ENCODE measurements at places on chromosomes 1 and 21.

DNA sequence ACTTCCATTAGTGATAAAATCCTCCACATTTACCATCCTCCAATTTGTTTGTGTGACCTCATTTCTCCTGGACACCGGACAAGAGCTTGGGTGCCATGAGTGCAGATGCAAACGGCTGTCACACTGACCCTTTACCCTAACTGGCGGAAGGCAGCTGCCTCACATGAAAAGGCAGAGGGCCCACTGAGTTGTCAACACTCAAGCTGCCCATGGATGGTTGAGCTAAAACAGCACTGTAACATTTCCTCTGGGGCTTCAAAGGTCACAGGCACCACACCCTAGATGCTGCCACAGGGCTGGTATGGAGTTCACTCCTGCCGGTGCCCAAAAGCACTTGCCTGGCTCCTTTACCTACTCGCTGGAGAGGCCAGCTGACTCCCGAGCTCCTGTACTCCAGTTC is 653.4 kb downstream of the KCNT2 start:
- no peak for DNase-seq

GRCh38 chr1:188169971-188170370 is 1341.2 kb downstream of the PLA2G4A start:
- DNase-seq = no peak

DNA sequence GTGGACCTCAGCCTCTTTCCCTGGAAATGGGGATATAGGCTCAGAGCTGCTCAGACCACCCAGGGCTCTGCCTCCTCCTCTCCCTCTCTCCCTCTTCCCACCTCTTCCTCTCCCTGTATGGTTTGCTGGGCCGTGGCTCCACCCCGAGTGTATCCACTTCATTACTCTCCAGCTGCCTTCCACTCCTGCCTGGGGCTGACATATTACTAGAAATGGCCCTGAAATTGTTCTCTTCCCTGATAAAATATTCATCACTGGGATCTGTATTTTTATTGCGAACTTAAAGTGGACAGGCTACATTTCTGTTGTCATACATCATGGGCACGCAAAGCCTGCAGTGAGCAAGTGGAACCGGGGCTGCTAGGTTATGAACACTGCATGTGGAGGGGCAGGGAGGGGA is 225.0 kb downstream of the HHAT start:
- no peak for DNase-seq

DNA sequence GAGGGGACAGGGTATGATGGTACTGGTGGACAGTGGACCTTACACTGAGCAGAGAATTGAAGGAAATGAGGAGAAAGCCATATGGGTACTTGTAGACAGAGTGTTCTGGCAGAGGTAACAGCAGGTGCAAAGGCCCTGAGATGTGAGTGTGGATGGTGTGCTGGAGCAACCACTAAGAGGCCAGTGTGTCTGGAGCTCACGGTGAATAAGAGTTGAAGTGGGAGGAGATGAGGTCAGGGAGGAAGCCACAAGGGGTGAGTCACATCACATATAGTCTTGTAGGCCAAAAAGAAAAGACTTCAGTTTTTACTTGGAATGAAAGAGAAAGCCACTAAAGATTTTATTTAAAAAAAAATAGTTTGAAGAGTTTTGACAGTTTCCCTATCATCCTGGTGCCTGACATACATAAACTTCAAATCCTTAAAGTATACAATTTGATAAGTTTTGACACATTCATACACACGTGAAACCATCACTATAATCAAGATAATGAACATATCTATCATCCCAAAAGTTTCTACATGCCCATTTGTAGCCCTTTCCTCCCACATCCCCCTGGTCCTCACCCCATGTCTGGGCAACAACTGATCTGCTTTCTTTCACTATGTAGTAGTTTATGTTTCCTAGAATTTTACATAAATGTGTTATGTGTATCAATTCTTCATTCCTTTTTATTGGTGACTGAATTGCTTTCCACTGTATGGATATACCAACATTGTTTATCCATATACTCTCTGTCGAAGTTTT is 148.4 kb downstream of the GPATCH2 start:
- peak; percentile 25 for DNase-seq

GRCh38 chr1:89277725-89278124 is 5.1 kb upstream of the GBP5 start:
- no peak for DNase-seq

DNA sequence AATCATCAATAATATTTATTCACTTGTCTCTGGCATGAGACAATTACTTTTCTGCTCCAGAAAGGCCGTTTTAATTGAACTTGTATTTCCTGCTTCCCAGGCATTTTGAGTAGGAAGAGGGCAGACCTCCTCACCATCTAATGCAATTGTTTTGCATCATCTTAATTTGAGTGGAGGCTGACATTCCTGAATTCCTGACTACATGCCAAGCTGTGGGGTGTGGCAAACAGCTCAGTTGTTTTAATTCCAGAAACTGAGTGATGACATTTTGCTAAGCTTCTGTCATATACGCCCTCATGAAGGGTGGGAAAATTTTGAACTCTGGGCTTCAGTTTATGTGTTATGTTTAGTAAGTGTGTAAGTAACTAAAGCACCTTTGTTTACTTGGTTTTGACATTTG is 125.4 kb upstream of the USP25 start:
- DNase-seq = peak; percentile 61

DNA sequence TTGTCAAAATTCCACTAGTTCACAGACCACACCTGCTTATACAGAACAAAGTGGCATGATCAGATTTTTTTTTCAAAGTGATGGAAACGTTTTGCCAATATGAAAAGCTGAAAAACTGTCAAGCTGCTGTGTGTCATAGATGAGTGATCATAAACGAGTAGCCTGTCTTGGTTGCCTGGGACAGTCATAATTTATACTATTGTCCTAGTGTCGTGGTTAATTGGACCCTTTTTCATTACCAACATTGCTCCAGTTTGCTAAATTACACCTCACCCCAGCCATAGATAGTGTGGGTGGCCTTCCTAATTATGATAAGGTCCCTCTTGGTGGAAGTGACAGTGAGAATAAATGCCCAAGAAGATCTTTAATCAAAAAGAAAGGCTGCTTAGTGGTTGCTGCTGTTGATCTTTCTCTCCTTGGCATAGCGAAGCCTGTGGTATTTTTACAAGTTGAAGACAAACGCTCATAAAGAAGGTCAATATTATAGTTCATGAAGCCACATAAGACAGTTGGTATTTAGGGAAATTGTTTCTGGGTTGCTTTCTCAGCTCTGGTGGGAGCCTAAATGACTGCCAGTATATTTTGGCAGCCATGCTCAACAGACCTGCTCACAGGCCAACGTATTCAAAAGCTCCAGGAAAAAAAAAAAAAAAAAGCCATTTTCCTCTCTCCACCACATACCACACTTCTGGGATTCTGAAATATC is 478.1 kb downstream of the PLA2G4A start:
- DNase-seq = peak; percentile 18

DNA sequence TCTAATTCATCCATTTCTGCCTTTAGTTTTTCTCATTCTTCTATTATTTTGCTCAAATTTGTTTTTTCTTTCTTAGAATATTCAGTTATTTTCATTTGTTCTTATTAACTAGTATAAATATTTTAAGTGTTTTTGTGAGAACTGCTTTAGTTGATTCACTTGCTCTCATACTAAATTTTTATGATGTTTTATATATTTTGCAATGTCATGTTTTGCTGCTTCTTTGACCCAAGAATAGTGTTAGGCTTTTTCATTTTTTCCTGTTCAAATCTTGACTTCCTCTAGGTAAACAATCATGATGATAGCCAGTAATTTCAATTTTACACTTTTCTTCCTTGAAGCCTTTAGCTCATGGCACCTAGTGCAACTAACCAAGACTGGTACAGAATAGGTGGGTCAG is 45.2 kb downstream of the MAN1A2 start:
- no peak for DNase-seq

DNA sequence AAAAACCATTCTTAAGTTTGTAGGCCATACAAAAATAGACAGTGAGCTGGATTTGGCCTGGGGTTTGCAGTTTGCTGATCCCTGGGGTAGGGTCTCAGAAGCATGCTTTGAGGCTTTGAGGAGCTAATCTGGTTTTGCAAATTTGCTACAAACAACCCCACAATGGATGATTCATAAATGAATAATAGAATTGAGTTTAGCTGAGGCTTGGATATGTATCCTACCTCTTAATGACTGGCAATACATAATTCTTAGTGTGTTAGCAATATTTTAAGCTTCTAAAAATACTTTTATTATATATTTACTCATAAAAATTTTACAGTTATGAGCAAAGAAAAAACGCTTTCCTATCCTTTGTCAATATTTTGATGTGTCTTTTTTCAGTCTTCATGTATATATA is 50.6 kb downstream of the ROR1 start:
- DNase-seq = no peak

DNA sequence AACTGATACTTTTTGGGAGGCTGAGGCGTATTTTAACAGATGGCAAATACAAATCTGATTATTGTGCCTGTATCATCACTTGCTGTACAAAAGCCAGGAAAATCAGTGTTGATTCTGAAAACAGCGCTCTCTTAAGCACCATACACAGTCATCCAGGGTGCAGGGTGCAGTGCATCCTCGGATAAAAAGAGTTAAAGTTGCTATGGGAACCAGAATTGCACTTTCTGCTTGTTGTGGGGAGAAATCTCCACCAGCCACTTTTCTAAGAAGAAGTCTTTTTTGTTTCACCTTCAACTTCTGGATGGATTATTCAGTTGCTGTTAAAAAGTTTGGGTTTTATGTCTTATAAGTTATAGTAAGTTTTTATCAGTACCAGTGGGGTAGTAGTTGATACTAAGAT is 3.8 kb downstream of the LAMC1 start:
- DNase-seq = no peak

DNA sequence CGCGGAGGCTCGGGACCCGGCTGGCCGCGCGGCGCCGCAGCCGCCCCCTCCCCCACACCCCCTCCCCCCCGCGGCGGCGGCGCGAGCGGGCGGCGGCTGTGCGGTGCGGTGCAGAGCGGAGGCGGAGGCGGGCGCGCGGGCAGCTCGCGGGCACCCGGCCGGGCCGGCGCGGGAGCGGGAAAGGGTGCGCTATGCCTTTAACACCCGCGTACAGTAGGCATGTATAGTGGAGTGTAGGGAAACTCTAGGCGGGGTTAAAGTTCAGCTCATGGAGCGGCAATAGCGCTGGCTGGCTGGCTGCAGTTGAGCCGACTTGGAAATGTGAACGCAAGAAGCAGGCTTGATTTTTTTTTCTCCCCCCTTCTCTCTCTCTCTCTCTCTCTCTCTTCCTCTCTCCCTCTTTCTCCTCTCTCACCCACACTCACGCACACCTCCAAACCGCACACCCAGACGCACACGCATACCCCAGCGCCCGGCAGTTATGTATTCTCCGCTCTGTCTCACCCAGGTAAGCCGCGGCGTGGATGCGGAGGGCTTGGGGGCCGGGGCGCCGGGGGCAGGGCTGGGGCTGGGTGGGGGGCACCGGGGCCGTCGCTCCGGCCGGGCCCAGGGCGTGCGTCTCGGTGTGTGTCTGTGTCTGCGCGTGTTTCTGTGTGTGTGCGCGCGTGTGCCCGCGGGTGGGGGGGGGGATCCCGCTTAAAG is at the start of gene NFIA:
Gene NFIA (plus strand): TSS at position 251 of the 702 bp plus-strand sequence.
- DNase-seq = peak; percentile 63

GRCh38 chr1:241387216-241387615 is 30.2 kb upstream of the RGS7 start:
- no peak for DNase-seq

GRCh38 chr1:114353262-114353661 is 157.7 kb downstream of the TRIM33 start:
- no peak for DNase-seq

- no peak for DNase-seq
Measured at GRCh38 chr21:35329940-35330660, 281.0 kb upstream of the RUNX1 start.

DNA sequence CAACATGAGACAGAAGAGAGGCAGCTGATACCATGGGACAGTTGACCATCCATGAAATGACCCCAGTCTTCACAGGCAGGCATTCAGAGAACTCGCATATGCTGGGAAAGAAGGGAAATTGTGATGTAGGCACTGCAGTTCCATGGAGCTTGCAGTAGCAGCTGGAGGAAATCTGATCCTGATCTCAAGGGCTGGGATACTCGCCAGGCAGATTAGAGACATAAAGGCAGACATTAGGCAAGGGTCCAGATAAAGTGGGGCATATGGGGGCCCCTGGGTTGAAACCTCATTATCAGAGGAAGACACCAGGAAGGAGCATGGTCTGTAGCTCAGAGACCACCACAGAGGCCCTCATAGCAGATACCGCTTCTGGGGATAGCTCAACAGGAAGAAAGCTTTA is 48.7 kb upstream of the TNR start:
- no peak for DNase-seq

DNA sequence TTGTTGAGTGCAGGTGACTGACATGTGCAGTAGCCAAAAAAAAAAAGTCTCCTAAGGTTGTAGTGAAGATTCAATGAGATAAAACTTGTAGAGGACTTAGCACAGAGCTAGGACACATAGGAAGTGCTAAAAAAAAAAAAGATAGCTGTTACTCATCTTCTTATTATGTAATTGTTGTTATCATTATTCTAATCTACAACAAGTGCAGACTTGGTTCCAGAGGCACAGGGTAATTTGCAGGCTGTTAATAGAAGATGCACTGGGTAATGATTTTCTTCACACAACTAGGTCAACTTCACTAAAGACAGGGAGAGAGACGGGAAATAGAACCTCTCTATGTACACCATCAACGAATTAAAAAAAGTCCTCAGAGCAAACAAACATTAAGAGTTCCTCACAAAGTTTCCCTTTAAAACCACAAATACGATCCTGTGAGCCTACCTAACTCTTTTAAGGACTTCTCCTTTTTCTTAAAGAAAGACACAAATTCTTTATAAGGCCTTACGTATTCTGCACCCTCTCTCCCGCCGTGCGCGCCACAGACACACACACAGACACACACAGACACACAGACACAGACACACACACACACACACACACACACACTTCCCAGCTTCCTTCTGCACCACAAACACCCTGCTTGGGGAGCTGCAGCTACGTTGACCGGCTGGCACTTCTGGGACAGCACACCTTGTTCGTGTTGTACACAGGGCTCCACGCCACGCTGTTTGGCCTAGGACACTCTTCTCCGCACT is 49.8 kb upstream of the GADD45A start:
- DNase-seq = no peak

GRCh38 chr1:221256773-221257172 is 377.5 kb downstream of the HLX start:
- no peak for DNase-seq

DNA sequence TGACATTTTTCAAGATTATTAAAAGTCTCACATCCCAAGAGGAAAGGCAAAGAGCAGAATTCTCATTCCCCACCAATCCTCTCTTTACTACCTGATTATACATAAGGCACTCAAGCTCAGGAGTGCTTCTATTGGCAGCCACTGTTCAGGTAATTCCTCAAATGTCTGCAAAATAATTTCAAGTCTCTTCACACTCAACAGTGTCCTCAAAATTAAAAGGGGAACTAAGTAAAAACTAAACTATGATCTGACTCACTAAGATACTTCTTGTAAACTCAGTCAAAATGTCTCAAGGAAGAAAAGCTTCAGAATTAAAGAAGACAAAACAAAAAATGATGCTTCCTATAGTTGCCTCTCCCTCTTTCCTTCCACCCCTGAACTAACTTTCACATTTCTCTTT is 135.6 kb downstream of the GPATCH2 start:
- DNase-seq = no peak
